ENCODE measurements at places on chromosomes 12 and 14.

- no peak for DNase-seq
These were observed 530 bp downstream of the ARL1 start for GRCh38 chr12:101407049-101407435.

GRCh38 chr14:99745307-99745951 lies 47.8 kb upstream of the EML1 start:
- DNase-seq, result no peak

DNA sequence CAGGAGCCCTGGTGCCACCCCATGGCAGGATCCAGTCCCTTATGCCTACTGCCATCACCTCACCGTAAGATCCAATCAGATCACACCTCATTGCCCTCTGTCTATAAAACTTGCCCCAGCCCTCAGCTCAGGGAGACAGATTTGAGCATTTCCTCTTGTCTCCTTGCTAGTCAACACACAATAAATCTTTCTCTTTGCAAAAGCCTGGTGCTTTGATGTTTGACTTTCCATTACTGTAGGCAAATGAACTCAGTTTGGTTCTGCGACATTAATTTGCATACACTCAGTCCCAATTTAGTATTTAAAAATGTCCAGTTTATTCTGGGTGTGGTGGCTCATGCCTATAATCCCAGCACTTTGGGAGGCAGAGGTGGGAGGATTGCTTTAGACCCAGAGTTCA lies 188.4 kb downstream of the AEBP2 start:
- no peak for DNase-seq

GRCh38 chr12:126218697-126219096 lies 1153.5 kb downstream of the AACS start:
- DNase-seq, result no peak

DNA sequence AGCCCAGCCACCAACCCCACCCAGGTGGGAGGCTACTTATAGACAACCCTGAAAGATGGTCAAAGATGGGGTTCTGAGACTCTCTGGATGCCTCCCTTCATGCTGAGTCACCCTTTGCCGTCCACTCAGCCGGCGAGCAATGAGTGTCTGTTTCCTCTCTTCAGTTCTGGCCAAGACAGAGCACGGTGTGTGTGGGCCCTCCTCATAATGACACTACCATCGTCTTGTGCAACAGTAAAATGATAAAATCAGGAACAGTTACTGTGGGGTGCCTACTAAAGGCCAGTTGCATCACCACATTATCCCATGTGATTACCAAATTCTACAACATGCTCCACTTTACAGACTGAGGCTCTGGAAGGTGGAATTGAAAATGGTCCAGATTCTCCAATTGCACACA lies 7.0 kb upstream of the BDKRB1 start:
- DNase-seq, result no peak

DNA sequence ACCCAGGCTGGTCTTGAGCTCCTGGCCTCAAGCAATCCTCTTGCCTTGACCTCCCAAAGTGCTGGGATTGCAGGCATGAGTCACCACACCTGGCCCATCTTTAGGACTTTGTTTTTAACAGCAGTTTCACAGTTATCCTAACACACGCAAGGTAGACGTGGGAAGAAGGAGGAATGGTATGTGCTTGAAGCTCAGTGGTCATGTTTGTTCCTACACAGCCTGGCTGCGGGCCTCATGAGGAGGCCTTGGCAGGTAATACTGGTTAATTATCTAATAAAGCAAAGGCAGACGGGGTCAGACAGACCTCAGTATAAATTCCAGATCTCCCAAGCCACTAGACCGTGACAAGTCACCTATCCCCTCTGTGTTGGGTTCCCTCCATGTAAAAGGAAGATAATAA lies 271.8 kb downstream of the PCNX1 start:
- DNase-seq, result no peak

DNA sequence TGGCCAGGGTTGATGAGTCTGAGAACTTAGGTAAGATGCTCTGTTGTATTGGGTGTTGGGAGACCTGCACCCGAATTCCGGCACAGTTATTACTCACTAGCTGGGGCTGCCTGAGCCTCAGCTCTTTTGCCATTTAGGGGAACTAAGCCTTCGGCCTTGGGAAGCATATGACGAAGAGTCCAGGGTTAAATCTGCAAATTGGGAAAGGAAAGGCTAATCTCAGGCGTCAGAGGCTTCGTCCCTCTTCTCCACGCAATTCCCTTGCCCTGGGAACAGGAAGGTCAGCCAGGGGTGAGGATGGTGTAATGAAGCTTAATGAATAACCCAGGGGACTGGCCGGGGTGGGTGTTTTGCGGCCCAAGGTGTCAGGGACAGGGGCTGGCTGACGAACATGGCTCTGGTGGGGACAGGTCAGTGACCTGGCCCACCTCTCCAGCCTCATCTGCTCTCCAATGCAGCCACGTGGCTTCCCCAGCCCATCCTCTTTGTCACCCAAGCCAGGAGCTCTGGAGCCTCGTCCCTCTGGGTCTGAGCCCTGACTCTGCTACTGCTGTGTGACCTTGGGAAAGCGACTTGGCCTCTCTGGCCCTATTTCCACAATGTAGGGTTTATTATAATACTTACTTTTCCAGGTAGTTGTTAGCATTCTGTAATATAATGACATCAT lies 3.8 kb upstream of the SDSL start:
- no peak for DNase-seq

- DNase-seq, result no peak
These were observed 349.0 kb upstream of the NAV3 start for GRCh38 chr12:77481687-77482086.

DNA sequence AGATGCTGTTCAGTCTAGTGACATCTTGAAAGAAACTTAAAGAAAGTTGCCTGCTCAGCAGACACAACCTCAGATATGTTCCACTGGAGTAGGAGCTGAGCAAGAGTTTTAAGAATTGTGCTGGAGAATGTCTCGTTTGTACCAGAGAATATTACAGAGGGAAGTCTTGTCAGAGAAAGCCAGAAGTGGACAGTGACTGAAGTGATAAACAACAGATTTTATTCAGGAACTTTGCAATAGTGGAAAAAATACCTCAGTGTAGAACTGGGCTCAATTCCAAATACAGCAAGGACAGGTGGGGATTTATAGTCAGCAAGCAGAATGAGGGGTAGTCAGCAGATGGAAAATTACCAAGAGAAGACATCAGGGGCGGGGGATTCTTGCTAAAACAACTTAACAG lies 18.6 kb downstream of the ZDHHC17 start:
- no peak for DNase-seq

- no peak for DNase-seq
These were observed 96.9 kb downstream of the SLC15A4 start for GRCh38 chr12:128726886-128727285.

DNA sequence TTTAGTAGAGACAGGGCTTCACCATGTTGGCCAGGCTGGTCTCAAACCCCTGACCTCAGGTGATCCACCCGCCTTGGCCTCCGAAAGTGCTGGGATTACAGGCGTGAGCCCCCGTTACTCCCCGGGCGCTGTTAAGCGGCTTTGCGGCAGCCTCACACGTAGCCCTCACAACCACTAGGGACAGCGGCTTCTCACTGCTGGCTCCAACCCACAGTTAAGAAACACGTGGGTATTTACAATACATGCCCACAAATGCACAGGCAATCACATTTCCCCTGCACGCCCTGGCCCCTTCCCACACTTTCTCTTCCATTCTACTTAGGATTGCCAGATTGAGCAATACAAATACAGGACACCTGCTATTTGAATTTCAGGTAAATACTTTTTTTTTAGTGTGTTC lies 37.0 kb upstream of the EIF5 start:
- no peak for DNase-seq

DNA sequence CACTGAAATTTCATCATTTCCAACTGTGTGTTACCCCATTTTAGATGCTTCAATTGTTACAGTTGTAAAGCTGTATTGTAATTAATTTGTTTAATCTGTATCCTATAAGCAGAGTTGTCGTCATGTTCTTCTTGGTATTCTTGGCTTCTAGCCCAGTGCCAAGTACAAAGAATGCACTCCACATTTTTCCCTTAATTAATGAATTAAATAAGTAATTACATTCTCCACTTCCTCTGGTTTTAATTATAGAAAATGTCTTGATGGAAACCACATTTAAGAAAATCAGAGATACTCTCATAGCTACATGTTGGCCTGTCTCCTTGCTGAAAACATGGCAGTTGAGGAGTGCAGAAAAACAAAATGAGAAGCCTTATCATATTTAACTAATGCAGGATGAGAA lies 746 bp downstream of the DNAI7 start:
- no peak for DNase-seq

GRCh38 chr12:107344035-107344808 lies 250.9 kb upstream of the CRY1 start:
- DNase-seq, result no peak

DNA sequence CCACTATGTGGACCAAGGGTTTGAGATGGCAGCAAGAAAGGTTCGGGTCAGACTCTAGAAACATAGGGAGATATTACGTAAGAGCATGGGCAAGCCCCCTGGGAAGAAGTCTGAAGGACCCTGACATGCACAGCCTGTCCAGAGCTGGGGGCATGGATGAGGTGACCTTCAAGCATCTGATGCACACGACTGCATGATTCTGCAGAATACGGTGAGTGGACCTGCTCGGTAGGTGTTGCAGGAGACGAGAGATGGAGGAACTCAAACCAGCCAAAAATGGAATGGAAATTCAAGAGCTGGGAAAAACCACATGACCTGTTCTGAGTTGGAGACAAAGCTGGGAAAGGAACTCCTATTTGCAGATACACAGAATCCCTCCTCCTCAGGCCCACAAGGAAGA lies 43.6 kb downstream of the ANO2 start:
- DNase-seq, result no peak

GRCh38 chr12:75476071-75476470 lies 4.5 kb upstream of the GLIPR1 start:
- no peak for DNase-seq

GRCh38 chr12:99261256-99261655 lies 386.3 kb upstream of the GARIN6 start:
- DNase-seq, result no peak

DNA sequence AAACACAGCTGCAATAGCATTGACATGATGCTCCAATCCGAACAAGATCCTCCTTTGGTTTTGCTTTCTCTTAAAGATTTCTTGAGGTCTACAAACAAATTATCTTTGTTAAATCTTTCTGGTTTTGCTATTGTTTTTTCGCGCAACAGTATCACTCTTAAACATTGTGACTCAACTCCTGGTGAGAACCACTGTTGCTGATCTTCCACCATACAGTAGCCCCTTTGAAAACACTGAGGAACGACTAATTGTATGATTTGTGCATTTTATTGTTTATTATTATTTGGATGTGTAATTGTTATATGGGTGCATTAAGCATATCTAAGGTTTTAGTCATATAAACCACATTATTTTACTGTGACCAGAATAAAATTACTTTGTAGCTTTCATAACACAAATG lies 282.8 kb downstream of the EGLN3 start:
- no peak for DNase-seq

DNA sequence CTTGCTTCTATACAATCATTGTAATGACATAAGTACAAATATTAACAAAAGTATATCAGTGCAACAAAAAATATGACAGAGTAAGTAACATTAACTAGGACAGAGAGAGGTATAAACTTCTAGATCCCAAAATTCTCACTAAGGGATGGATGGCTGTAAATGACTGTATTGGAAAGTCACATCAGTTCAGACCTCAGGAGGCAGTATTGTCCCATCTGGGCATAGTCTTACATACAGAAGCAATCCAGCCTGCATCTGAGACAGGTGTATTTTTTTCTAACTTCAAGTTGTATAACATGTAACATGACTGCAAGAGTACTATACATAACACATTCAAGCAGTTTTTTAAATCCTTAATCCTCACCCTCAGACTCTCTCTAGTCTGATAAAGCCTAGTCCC lies 99.0 kb downstream of the GARIN6 start:
- no peak for DNase-seq

DNA sequence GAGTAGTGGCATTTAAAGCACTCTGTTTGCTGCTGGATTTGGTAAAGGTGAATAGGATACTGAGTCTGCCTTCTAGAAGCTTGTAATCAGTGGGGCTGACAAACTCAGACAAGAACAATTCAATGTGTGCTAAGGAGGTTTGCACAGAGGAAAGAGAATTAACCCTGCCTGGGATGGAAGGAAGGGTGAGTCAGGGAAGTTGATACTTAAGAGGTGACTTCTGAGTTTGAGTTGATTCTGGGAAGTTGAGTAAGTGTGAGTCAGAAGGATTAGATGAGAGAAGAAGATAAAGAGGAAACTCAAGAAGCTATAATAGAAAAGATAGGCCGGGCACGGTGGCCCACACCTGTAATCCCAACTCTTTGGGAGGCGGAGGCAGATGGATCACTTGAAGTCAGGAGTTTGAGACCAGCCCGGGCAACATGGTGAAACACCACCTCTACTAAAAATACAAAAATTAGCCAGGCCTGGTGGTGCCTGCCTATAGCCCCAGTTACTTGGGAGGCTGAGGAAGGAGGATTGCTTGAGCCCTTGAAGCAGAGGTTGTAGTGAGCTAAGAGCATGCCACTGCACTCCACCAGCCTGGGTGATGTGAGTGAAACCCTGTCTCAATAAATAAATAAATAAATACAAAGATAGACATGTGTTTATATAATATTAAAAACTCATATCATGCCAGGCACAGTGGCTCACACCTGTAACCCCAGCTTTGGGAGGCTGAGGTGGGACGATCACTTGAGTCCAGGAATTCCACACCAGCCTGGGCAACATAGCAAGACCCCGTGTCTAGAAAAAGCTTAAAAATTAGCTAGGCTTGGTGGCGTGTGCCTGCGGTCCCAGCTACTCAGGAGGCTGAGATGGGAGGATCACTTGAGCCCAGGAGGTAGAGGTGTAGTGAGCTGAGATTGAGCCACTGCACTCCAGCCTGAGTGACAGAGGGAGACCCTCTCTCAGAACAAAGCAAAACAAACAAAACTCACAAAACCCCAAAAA lies 126.8 kb upstream of the CPM start:
- no peak for DNase-seq

GRCh38 chr14:95507701-95508103 lies 8.7 kb downstream of the SYNE3 start:
- DNase-seq, result peak; percentile 21

GRCh38 chr14:97878727-97879126 lies 1081.5 kb downstream of the VRK1 start:
- no peak for DNase-seq

DNA sequence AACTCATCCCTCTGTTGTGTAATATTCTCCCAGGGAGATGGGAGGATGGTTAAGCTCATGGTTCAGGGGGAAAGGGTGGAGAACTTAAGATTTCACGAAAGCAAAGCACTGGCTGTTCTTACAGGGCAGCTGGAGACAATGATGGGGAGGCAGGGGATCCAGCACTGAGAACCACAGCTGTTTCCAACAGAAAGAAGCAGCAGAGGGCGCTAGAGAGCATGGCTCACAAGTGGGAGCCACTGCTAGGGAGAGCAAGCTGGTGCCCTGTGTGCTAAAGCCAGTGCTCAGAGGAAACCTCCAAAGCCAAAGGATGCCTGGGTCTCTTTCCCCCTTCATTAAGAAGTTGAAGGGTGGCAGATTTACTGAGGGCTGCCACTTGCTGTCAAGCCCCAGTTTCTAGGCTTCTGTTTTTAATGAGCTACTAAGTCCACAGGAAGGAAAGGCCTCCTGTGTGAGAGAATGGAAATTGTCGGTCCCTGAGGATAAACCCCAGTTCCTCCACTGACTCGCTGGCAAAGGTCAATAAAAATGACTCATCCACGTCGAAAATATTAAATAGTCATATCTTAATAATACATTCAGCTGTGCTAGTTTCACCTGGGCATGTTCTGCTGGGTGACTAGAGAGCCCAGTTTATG lies 199.7 kb downstream of the ANO2 start:
- peak; percentile 60 for DNase-seq
